ENCODE measurements at places on chromosomes 7 and 10.

- DNase-seq, result no peak
Measured at GRCh38 chr7:155299535-155300202, 2.0 kb downstream of the INSIG1 start.

DNA sequence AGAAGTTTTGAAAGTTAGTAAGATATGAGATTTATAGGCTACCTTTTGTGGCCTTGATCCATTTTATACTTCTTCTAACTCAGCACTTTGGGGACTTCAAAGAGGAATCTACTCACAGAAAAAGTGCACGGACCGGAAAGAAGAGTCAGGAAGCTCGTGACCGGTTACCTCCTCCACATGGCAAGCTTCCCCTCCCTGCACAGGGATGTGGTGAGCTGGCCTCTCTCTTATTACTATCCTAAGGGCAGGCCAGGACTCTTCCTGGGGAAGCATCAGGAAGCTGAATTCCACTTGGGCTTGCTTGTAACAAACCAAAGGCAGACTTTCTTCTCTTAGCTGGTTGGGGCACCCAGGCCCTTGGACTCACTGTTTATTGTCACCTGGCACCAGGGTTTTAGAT lies 170.8 kb upstream of the GLI3 start:
- DNase-seq, result no peak

DNA sequence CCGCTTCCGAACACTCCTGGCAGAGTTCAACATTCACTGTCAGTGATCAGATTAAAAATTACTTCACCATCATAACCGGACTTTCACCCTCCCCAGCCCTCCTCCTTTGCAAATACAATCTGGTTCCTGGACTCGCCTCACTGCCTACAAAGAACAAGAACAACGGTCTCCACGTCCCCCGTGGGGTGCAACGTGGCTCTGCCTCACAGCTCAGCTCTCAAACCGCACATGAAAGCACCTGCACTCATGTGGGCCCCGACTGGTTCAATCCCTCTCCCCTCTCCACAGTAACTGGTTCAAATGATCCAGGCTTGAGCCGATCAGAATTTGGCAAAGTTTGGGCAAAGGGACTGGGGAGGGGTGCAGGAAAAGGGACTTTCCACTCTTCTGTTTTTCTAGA lies 21.0 kb downstream of the ASB13 start:
- DNase-seq, result no peak

- no peak for DNase-seq
Measured at GRCh38 chr7:142784096-142784495, 13.3 kb downstream of the PRSS2 start.

GRCh38 chr10:34292194-34292565 lies 522.9 kb downstream of the PARD3 start:
- no peak for DNase-seq

DNA sequence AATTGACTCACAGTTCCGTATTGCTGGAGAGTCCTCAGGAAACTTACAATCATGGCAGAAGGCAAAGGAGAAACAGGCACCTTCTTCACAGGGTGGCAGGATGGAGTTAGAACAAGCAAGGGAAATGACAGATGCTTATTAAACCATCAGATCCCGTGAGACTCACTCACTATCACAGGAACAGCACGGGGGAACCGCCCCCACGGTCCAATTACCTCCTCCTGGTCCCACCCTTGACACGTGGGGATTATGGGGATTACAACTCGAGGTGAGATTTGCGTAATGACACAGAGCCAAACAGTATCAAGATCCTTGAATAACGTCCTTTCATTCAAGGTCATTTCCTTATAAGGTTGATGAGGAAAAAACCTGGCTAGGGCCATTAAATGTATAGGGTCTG lies 176.6 kb downstream of the TPK1 start:
- DNase-seq, result no peak

DNA sequence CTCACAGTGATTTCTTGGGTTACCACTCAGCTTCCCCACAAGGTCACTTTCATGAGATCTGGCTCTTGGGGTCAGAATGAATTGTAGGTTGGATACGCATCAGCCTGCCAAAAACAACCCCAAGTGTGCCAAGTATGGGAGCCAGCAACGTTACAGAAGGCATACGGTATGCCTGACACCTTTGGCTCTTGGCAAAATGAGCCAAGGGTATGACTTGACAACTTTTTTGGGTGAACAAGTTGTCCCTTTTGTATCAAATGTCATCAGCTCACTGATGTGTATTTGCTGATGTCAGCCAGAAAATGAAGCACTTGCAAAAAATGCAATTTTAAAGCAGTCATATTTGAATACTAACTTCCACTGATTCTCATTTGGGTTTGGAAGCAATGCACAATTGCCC lies 168.4 kb downstream of the CACNB2 start:
- no peak for DNase-seq

DNA sequence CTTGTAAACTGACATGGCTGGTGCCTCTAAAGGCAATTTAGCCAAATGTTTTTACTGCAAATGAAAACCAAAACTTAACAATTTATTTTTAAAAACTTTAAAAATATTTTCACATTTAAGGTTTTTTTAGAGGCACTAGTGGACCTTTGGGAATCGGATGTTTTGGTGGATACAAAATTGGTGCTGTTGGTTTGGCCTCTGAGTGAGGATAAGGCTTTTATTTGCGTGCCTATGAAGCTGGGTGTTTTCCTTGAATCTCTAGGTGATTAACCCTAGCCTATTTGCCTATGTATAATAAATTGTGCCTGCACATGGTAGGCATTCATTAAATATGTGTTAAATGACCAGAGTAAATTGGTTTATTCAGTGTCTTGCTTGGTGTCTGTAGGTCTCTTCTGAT lies 2.9 kb upstream of the SGCE start:
- DNase-seq, result no peak

- DNase-seq, result no peak
Measured at GRCh38 chr10:109159351-109159750, 764.0 kb downstream of the XPNPEP1 start.

DNA sequence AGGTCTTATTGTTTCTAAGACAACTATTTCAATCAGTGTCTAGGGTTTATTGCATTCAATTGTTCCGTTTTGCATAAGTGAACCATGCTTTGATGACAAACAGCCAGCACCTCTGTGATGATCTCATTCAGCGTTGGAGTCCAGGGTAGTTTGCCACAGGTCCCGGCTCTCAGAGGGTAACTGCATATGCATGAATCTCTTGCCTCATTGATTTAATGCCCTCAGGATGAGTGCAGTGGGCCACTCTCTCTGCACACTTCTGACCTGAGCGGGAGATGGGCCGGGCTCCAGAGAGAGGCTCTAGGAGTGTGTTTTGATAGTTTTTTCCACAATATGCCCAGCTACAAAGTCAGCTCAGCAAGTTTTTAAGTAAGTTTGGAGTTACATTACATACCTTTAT lies 83.9 kb downstream of the HECW1 start:
- DNase-seq, result no peak

DNA sequence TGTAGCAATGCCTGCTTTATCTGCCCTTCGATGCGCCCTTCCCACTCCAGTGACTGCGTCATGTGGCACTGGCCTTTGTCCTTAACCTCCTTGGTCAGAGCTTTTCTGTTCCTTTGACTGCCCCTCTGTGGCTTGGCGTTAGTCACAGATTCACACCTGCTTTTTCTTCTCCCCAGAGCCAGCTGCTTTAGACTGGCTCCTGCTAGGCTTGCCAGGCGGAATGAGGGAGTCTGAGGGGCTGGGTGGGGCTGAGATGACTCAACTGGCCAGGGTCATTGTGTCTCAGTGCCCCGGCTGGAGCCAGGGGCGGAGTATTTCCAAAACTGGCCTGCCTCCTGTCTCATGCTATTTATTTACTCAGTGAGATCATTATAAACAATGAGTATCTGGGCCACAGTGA lies 194.1 kb downstream of the EMX2 start:
- no peak for DNase-seq

GRCh38 chr10:31490858-31491504 lies 172.0 kb downstream of the ZEB1 start:
- no peak for DNase-seq

DNA sequence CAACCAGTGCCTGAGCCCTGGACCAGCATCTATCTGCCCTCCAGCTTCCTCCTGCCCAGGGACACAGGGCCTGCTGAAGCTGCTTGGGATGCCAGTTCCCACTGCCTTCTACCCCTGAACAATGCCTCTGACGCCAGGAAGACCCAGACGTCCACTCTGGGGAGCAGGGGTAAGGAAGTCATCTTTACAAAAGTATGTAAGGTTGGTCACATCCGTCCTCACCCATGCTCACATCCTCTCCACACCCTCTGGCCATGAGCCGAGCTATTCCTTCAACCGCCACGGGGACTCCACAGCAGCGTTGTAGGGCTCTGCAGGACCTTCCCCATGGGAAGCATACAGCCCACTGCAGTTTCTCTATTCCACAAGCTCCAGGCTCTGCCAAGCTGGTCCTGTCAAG lies 58.5 kb downstream of the CLRN3 start:
- no peak for DNase-seq

DNA sequence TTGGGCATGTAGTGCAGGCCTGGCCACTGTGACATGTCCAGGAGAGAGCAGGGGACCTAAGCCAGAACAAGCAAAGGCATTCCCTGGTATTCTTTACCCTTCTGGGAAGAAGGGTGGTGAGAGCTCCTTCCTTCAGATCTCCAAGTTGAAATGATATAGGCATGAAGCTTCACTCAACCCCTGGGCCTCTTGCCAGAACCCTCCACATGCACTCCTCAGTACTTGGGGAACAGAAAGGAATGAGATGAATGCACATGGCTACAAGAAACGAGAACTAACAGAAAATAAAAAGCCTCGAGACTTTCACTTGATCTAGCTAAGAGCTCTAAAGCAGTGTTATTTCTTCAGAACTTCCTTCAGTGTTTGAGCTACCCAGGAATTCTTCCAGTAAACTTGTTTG lies 262.2 kb downstream of the ETV1 start:
- no peak for DNase-seq

- no peak for DNase-seq
Measured at GRCh38 chr7:110539216-110539615, 551.7 kb upstream of the LRRN3 start.

DNA sequence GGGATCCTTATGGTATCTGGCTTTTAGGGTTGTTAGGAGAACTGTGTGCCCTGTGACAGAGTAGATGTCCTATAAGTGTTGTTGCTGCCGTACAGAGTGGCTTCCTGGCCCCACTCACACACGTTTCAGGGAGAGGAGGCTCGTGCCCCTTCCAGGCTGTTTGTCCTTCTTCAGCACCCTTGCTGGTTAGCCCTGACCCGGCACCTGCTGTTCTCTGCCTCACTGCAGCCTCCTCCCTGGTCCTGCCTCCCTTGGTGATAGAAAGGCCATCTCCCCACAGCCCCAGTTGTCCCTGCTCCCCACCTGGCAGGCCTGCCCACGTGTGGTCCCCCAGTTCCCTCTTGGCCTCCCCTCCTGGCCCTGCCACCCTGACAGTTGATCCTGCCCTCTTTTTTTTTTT lies 2.3 kb downstream of the CLIP2 start:
- DNase-seq, result no peak

GRCh38 chr10:89669985-89670384 lies 24.9 kb upstream of the PANK1 start:
- DNase-seq, result no peak

DNA sequence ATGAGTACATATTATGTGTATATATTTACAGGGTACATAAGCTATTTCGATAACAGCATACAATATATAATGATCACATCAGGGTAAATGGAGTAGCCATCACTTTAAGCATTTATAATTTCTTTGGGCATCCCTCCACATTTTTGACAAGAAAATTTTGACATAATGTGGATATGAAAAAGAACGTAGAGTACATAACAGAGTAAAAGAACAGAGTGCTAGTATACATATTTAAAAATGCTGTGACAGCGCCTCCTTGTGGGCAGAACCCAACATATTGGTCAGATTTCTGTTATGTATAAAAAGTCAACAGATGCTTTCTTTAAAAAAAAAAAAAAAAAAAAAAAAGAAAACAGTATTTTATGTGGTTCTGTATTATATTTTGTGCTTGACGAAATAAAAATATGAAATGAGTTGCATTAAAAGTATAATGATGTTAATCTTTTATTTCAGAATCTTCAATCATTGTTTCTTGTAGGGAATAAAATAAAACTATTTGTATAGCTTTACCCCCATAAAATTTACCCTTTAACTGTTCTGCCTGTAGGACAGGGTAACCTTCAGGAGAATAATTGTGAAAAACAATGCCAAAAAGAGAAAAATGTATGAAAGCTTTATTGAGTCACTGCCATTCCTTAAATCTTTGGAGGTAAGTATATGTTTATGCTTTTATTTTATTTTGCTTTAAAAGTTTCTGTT lies 18.3 kb upstream of the HBP1 start:
- DNase-seq, result peak; percentile 59

GRCh38 chr7:135512135-135512887 lies 2.4 kb upstream of the CNOT4 start:
- no peak for DNase-seq

DNA sequence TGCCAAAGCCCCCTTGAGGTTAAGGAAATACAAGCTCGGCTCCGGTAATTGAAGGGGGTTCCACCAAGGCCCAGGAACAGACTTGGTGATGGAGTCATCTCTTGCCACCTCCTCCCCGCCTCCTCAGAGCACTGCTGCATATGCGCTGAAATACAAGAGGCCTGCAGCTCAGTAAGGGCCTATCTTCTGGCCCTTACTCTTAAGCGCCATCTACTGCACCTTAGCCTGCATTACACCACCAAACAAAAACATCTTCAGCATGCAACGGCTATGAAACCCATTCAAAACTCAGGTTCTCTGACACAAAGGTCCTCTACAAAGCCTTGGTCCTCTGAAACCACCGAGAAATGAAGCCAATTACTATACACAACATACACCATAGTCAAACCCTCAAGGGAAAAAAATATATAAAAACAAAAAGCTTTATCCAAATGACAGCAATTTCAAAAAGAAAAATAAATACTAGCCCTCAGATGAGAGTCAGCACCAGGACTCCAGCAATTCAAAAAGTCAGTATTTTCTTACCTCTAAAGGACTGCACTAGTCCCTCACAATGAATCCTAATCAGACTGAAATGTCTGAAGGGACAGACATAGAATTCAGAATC lies 176.8 kb upstream of the TBX20 start:
- no peak for DNase-seq

- DNase-seq, result no peak
Measured at GRCh38 chr7:123120286-123120685, 79.5 kb downstream of the SLC13A1 start.

DNA sequence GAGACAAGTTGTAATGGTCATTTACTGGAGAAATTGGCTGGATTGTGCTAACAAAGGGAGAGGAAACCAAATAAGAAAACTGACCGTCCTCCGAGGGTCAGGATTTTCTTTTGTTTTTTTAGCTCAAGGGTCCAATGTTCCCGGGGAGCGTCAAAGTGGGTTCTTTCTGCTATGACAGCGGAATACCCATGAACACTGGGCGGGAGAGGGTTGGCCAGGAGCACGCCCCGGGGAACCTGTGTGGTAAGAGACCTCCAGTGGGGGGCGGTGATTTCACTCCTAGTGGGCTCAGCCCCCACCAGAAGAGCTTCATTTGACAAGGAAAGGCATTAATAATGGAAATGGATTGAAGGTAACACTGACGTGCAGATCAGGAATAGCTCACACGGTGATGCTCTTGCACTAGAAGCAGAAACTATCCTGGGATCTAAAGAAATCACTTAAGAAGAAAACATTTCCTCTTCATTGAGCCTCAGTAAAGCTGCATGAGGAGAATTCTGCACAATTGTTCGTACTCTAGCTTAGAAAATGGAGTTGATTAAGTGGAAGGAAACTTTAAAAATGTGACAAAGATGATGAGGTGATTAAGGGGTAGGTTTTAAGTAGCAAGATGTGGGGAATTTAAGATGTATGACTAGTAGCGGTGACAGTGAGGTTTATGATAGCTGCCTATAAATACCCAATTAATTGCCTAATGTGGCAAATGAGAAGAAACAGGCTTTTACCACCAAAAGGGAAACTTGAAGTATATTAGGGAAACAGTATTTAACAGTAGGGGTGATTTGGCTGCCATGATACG lies 627.2 kb downstream of the SUGCT start:
- no peak for DNase-seq

Data from hypothalamus (tissue), 51 donors.